ENCODE measurements at places on chromosomes 4 and X.

GRCh38 chr4:5758741-5759140 is 47.7 kb downstream of the EVC start:
- DNase-seq, result peak; percentile 61

DNA sequence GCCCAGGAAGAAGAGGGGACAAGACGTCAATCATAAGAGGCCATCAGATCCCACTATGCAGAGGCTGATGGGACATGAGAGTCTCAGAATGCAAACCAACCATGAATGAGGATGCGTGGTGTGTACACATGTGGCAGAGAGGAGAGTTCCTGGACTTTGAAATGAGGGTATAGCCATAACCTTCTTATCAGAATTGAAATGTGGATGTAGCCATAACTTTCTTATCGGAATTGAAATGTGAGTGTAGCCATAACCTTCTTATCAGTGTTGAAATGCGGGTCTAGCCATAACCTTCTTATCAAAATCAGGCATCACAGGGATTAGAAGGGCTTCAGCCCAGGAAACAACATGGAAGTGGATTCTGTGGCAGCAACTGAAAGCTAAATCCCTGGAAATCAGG is 415.5 kb upstream of the FAT1 start:
- DNase-seq, result no peak

- DNase-seq, result peak; percentile 2
Measured at GRCh38 chrX:150635952-150636351, 57.2 kb upstream of the MTMR1 start.

DNA sequence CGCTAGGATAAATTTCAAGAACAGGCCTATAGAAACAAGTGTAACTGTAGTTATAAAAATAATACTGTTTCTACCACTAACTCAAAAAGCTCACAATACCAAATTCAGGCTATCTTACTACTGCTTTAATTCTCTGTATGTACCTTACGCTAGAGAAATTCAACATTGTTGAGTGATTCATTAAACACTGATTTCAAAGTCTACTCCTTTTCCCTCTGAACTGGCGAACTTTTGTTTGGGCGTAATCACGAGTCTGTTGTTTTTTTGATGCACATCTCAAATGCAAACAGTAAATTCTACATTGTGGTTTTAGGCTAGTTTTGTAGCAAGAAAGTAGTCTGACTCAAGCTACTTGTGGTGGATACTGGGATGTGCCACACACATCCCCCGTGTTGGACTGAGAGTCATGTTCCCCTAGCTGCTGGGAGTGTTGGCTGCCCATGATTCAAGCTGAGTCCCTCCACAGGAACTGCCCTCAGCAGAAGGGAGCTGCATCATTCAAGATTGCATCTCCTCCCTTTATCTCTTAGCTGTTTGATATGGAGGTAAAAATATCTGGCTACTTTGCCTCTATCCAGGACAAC is 406.1 kb downstream of the RAPGEF2 start:
- DNase-seq, result no peak

DNA sequence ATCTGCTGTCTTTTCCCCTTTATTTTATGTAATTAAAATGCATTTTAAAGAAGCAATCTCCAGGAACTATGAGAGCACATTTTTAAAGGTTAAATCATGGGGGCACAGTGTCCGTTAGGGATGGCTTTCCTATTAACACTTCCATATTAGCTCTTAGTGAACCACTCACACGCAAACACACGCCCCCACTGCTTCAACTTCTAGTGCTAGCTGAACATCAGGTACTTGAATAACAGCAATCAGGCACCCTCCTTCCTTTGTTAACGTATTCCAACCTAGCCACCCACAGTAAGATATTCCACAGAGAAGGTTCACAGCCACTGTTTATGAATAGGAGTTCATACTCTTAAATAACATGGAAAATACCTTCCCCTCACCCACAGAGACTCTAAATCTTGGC is 9.3 kb downstream of the TMEM255A start:
- no peak for DNase-seq

DNA sequence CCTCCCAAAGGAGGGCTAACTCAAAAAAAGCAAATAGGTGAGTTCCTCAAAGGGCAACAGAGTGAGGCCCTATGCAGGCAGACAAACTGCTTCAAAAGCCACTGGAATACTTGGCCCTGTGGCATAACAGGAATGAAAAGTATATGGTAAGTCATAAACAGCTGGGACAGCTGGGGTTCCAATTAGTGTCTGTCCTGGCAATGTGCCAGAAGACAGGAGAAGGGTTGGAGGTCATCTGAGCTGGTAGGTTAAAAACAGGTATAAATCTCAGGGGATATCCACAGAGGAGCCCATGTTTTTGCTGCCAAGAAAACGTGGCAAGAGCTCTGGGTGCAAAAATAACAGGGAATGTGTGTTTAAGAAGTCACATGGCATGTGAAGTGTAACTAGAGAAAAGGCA is 111.6 kb downstream of the APOOL start:
- DNase-seq, result no peak

DNA sequence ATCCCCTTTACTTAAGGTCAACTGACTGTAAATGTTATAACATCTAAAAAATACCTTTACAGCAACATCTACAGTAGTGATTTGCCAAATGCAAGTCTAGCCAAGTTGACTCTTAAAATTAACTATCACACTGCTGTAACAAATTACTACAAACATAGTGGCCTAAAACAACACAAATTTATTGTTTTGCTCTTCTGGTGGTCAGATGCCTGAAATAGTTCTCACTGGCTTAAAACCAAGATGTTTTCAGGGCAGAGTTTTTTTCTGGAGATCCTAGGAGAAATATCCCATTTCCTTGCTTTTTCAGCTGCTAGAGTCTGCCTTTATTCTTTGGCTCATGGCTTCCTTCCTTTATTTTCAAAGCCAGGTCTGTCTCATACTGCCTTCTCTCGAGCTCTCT is 120.5 kb downstream of the ADGRL3 start:
- DNase-seq, result no peak

- no peak for DNase-seq
Measured at GRCh38 chr4:38611676-38612075, 52.3 kb upstream of the KLF3 start.

- no peak for DNase-seq
Measured at GRCh38 chrX:130915302-130915701, 12.3 kb upstream of the ENOX2 start.

DNA sequence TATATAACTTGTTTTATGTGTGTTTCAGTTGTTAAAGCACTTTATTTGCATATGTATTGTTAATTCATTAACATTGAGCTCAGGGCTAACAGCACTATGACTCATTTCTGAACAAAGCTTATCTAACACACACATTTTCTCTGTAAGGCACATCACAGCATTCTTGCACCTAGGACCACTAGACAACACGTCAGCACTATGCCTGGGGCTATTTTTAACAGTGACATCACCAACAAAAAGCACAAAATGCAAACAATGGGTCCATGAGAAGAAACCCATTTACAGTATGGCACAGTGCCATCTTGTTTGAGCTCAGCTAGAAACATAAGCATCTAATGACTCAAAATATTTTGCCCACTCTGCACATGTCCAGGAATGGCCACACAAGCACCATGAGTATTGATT is 124.4 kb downstream of the RELL1 start:
- no peak for DNase-seq

GRCh38 chrX:77446029-77446585 is 1.1 kb upstream of the FGF16 start:
- no peak for DNase-seq

DNA sequence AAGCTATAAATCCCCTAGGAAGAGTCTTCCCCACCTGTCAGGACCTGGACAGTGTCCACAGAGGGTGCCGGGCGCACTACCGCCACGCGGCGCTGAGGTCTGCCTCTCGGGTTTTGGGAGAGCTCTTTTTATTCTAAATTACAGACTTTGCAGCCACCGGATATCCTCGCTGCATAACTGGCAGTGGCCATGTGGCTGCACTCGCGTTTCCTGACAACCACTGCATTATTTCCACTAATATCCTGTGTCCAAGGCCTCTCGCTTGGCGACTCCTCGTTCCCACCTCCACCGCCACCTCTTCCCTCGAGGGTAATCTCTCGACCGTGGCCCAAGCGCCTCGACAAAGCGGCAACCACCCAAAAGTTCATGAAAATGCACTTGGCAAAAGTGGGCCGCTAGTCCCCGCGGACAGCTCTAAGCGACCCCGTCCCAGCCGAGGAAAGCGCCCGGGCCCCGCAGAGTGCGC is 512 bp upstream of the TMEM131L start:
- peak; percentile 77 for DNase-seq

- DNase-seq, result no peak
Measured at GRCh38 chrX:27746516-27746915, 61.3 kb upstream of the MAGEB10 start.

GRCh38 chr4:154487145-154487544 is 4.5 kb downstream of the DCHS2 start:
- no peak for DNase-seq

DNA sequence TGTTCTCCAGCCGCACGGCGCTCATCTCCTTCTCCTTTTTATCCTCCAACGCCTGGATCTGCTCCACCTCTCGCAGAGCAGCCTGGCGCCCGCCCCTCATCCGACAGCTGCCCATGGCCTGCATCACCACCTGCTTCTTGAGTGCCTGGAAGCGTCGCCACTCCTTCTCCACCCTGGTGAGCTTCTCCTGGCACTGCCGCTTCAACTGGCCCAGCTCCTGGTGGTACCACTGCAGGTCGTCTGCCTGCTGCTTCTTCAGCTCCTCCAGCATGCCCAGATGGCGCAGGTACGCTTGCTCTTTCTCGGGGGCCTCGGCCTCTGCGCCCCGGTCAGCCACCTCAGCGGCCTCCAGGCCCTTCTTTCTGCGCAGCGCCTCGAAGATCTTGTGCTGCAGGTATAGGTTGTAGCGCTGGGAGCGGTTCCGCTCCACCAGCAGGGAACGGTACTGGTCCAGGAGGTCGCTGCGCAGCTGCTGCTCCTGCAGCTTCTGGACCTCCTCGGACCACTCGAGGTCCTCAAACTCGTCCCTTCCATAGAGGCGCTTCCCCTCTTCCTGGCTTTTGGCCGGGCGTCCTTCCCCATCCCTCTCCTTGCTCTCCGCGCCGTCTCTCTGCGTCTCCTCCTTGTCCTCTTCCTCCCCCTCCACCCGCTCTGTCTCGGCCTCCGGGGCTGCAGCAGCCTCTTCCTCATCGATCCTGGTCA is 1.2 kb upstream of the TADA2B start:
- DNase-seq, result no peak

- DNase-seq, result no peak
Measured at GRCh38 chr4:83876047-83876446, 340.1 kb downstream of the GPAT3 start.

GRCh38 chrX:85561231-85561630 is 181.8 kb upstream of the POF1B start:
- DNase-seq, result no peak

GRCh38 chrX:27575565-27575964 is 14.6 kb upstream of the DCAF8L2 start:
- DNase-seq, result no peak

DNA sequence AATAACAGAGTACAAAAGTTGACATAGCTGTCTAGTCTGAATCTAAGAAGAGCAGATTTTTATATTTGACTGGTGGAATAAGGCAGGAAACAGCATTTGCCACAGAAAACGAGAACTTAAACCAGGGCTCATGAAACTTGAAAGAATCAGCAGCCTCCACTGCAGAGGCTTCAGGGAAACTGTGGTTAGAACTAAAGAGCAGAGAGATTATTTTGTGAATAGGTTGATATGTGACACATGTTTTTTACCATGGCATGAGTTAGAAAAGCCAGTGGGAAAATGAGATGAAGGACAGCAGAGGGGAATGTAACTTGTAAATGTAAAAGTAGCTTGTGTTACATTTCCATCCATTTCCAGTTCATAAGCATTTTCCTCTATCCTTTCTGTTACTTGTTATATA is 63.7 kb upstream of the CAMK2D start:
- DNase-seq, result peak; percentile 58

- DNase-seq, result no peak
Measured at GRCh38 chrX:136629084-136629750, 18.7 kb upstream of the CD40LG start.

- no peak for DNase-seq
Measured at GRCh38 chr4:19346636-19347035, 905.1 kb upstream of the SLIT2 start.

GRCh38 chrX:48934581-48935300 is 15.9 kb upstream of the PIM2 start:
- DNase-seq, result no peak

- no peak for DNase-seq
Measured at GRCh38 chr4:169397762-169398161, 127.0 kb upstream of the SH3RF1 start.

- DNase-seq, result no peak
Measured at GRCh38 chr4:142706381-142706780, 139.7 kb downstream of the INPP4B start.

- DNase-seq, result no peak
Measured at GRCh38 chr4:10075158-10075863, 41.3 kb downstream of the WDR1 start.

GRCh38 chrX:10101269-10101668 is 55.5 kb upstream of the CLCN4 start:
- no peak for DNase-seq

- no peak for DNase-seq
Measured at GRCh38 chr4:136002316-136002715, 1530.0 kb downstream of the PCDH18 start.

DNA sequence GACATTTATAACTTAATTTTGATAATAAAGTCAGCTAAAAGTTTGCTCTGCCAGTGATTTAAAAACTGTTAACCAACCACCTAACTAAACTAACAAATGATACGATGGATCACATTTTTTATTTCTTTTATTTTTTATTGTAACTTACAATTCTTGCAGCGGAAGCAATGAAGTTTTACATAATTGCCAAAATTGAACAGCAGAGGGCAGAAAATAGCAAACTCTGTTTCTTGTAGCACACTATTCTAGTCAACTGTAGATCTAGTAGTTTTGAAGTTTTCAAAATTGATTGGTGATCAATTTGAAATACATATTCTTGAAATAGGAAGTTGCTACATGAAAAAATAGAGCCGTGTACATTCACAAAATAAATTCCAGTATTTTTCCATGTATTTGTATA is 2.8 kb upstream of the GRIA2 start:
- no peak for DNase-seq

Data from GM06990 (cell line).